ENCODE measurements at places on chromosomes 2 and 18.
A peak's percentile ranks its signal among the peaks of the same experiment; 100 is the strongest.

- no peak for DNase-seq
Observed at GRCh38 chr2:158099716-158100115, 2.0 kb upstream of the UPP2 start.

DNA sequence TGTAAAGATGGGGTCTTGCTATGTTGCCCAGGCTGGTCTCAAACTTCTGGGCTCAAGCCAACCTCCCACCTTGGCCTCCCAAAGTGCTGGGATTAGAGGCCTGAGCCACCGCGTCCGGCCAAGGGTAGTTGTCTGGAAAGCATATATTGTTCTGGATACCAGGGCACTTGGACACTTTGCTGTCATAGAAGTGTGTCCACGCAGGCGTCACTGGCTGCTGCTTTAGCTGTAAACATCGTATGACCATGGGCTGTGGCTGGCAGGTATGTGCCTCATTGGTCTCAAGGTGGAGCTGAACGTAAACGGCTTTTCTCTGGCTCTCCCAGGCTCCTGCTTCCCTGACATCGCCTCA lies 3.2 kb upstream of the GPR35 start:
- peak; percentile 34 for DNase-seq

DNA sequence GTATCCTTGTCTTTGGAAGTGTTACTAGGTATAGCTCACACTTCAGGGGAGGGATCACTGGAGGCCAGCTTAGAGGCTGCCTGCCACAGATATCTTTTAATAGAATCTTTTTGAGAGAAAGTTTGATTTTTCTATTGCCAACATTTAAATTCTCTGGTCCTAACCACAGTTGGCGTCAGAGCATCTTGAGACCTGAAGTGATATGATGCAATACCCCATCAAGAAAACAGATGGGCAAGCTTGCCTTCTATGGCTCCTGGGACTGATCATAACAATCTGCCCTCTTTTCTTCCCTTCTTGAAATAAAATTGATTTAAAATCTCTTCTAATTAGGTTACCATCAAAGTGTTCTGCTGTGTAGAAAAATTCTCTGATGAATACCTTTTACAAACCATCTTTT lies 105.5 kb upstream of the ACKR3 start:
- DNase-seq = no peak

DNA sequence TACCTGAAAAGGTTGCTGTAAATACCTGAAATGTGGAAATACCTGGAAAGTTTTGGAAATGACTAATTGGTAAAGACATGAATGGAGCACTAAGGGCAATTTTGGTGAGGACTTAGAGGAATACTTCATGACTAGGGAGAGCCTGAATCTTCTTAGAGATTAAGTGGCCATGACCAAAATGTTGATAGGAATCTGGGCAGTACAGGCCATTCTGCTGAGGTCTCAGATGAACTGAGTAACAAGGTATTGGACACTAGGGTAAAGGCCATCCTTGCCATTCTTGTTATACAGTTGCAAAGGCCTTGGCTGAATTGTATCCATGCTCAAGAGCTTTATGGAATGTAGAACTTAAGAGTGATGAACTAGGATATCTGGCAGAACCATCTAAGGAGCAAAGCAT lies 742.9 kb upstream of the RAB6C start:
- no peak for DNase-seq

- DNase-seq = no peak
Observed at GRCh38 chr18:6257950-6258349, 156.8 kb downstream of the L3MBTL4 start.

DNA sequence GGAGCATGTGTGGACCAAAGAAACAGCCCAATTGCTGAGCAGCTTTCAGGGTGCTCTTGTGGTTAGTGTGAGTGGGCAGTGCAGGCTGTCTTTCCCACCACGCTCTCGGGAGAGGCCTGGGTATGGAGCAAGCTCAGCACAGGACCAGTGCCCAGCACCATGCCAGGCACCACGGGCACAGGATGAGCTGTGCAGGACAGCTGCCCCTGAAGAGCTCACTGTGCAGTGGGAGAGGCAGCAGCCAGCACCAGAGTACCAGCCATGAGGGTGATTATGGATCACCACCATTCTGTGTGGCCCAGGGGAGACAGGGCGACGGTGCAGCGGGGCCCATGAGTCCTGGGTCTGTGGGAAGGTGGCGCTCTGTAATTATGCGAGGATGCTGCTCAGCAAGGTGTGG lies 29.7 kb upstream of the FAHD2A start:
- DNase-seq = no peak

DNA sequence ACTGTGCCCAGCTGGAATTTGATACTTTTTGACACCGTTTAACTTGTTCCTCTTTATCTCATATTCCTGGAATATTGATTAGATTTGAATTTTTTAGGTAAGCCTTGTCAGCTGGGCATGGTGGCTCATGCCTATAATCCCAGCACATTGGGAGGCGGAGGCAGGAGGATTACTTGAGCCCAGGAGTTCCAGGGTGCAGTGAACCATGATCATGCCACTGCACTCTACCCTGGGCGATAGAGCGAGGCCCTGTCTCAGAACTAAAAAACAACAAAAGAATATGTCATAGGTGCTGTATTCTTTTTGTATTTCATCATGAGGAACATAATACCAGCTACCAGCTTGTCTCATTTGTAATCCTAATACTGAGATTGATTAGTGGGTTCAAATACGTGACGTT lies 90.3 kb downstream of the ZNF532 start:
- no peak for DNase-seq

DNA sequence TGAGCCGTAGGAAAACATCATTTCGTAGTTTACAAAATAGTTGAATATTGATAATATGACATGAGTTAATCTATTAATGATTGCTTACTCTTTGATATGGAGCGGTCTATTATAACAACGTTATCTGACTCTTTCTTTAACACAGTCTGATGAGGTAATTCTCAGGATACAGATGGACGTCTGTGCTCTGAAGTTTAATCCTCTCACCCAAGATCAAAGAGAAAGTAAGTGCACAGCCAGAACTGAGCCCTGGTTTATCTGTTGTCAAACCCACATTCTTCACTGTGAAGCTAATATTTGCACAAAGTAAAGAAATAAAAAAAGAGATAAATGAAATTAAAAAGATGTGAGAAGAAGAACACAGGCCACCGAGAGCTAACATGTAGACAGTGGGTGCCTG lies 190.9 kb upstream of the COPS8 start:
- DNase-seq = no peak

GRCh38 chr18:79577451-79578395 lies 101.9 kb upstream of the CTDP1 start:
- no peak for DNase-seq

DNA sequence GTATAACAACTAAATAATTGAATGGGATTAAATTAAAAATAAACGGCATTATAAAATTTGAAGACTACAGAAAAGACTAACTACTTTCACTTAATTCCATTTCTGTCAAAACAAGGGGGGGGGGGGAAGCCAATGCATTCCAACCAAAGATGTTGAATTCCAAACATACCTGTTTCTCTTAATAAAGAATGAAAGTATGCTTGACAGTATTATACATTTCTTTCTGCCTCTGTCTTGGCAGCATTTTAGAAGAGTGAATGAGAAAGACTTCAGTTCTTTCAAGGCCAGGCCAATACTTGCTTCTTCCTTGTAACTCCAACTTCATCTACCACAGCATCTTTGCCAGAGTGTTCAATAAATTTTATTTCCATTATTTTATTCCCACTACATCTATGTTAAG lies 65.9 kb downstream of the PDE11A start:
- DNase-seq = no peak

DNA sequence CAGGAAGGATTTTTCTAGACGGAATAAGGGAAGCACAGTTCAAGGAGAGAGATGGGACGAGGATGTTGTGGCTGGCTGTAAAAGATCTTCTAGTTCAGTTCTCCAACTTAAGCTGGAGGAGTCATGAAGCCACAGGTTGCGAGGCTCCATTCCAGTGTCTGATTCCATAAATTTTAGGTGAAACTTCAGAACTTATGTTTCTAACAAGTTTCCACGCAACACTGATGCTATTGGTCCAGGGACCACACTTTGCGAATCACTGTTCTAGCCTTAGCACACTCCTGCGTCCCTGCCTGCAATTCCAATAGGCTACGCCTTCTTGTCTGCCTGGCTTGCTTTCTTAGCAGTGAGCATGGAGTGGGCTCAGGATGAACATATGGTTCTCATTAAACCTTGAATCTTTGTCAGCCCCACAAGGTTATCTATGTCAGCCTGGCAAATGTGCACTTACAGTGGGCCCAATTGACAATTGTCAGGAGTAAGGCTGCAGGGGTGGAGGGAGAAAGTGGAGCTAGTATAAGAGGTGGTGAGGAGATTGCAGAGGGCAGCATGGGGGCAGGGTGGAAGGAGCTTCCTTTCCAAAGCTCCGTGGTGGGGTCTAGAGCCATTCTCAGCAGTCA lies 438.1 kb upstream of the ST6GAL2 start:
- no peak for DNase-seq

DNA sequence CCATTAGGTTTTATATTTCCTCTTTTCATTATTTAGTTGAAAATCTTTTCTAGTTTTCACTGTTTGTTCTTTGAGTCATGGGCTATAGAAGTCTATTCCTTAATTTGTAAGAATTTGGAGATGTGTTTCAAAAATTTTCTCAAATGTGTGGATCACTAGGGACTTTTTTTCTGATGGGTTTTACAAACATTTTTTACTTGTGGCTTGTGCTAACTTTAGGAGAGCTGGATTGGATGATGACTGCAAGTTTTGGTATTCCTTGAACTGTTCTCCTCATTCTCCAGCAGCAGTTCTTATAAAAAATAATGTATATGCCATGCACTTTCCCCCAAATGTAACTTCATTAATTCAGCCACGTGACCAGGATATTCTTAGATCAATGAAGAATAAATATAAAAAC lies 94.7 kb upstream of the CWC22 start:
- no peak for DNase-seq

GRCh38 chr18:8959551-8960135 lies 142.9 kb upstream of the NDUFV2 start:
- no peak for DNase-seq

GRCh38 chr2:54191361-54192135 lies 64.5 kb downstream of the TSPYL6 start:
- no peak for DNase-seq

DNA sequence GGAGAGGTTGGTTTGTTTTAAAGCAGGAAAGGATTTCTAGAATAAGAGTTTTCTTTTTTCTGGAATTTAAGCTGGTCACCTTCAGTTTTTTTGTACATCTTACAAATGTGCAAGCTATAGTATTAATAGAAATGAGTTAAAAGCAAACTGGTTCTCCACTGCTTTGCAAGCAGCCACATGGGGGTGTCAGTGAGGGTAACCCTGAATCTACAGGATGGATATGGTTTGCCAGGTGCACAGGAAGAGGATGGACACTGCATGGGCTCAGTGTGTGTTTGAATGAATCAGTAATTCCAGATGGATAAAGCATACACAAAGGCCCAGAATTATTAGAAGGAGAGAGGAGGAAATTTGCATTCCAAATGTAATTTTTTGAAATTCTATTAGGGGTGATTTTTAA lies 89.0 kb downstream of the MAPRE2 start:
- DNase-seq = no peak

- DNase-seq = no peak
Observed at GRCh38 chr2:185222311-185222710, 516.3 kb upstream of the FSIP2 start.

- no peak for DNase-seq
Observed at GRCh38 chr2:158443606-158444005, 12.9 kb downstream of the CCDC148 start.

GRCh38 chr2:183269956-183270355 lies 145.7 kb downstream of the NUP35 start:
- no peak for DNase-seq

DNA sequence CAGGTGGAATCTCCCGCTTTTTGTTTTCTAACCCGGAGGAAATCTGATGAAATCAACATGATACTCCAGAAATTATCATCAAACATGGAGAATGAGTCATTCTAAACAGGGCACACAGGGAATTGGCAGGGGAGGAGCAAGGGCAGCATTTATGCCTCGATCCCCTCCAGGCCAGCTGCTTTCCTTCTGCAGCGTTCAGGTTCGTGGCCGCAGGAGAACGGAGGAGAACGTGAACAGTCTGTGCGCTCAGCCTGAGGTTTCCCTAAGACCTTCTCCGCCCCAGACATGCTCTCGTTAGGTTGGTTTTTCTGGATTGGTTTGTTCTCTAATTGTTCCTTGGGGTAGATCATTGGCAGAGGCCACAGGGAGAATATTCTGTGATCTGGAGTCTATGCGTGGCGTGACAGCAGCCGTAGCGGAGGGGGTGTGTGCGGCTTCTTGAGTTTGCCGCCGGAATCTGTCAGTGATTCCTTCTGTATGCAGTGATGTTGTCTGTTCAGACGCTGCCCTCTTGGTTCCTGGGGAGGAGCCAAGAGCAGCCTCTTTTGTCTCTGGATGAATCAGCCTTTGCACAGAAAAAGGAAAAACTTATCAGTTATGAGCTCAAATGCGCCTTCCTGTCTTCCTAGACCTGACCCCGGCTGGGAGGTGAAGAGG lies 75.9 kb downstream of the SH3BP4 start:
- DNase-seq = no peak

DNA sequence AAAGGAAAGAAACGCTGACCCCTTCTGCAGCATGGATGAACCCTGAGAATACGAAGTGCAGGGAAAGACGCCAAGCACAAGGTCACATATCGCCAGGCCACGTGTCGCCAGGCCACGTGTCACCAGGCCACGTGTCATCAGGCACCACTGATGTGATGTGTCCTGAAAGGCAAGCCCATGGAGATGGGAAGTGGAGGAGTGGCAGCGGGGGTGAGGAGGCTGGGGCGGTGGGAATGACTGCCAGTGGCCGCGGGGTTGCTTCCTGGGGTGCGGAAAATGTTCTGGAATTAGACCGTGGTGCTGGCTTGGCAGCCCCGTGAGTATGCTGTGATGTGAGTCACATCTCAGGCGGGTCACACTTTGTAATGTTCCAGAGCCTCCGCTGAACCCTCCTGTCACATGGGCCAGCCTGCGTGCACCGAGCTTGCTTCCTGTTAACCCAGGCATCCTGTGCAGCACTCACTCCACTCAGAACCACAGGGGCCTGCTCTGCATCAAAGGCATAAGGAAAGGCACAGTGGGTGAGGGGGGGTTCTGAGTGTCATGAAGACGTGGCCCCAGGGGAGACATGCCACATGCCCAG lies 39.0 kb downstream of the SLC66A2 start:
- peak; percentile 49 for DNase-seq

- no peak for DNase-seq
Observed at GRCh38 chr2:41736586-41736985, 311.2 kb upstream of the PKDCC start.

- DNase-seq = peak; percentile 9
Observed at GRCh38 chr18:34661464-34662087, 48.5 kb upstream of the DTNA start.

DNA sequence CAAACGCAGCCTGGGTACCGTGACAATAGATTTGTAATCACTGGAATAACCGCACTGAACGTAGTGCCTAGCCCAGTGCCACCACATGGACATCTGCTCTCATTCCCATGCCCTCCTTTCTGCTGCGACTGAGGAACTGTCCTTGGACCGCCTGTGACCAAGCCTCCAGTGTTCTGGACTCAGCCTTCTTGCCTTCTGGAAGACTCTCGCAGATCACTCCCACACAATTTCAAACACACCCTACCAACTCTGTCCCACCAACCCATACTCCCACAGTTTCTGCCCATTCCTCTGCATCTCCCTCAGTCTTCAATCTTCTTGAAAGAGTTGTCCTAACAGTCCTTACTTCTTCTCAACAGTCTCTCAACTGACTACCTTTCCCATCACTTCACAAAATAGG lies 2.1 kb downstream of the RNF149 start:
- DNase-seq = peak; percentile 18
